ENCODE measurements at places on chromosomes 13 and 19.
A peak's percentile ranks its signal among the peaks of the same experiment; 100 is the strongest.

DNA sequence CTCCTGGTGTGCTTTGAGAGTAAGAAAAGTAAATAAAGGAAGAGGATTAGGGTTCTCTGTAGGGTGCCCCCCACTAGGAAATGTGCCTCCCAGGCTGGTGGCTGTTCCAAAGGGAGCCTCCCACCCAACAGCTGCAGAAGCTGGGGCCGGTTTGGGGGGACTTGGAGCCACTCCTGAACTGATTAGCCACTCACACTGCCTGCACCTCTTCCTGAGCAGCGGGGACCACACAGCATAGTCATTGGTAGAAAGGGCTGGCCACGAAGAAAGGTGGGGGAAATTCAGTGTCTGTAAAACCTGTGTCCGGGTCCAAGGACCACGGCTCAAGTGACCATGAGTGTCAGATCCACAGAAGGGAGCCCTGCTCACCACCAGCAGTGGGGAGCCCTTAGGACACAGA, 55.6 kb downstream of the SPACA7 start:
- DNase-seq = no peak

DNA sequence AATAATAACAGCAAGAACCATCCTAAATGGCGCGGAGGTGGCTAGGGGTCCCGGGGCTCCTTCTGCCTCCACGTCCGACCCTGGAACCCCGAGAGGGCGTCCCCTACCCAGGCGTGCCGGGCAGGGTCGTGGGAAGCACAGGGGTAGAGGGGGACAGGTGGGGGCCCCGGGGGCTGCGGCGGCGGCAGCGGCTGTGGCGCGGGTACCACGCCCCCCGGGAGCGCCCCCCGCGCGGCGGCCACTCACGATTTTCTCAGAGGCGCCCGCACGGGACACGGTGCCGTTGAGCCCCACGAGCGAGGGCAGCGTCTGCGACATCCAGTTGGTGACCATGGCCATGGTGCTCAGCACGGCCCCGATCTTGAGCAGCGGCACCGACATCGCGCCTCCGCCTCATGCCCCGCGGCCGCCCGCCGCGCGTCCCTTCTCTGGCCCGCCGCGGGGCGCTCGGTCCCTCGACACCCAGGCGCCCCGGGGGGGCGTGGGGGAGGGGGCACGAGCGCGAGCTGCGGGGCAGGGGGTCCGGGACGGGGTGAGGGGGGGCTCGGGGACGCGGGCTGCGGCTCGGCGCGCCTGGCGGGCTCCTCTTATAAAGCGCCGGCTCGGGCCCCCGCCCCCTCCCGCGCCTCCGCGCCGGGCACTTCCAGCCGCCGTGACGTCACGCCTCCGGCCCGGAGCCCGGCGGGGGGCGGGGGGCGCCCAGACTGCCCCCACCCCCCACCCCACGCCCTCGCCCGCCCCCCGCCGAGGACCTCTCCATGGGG, 22.9 kb downstream of the OLFM2 start:
- DNase-seq = no peak

DNA sequence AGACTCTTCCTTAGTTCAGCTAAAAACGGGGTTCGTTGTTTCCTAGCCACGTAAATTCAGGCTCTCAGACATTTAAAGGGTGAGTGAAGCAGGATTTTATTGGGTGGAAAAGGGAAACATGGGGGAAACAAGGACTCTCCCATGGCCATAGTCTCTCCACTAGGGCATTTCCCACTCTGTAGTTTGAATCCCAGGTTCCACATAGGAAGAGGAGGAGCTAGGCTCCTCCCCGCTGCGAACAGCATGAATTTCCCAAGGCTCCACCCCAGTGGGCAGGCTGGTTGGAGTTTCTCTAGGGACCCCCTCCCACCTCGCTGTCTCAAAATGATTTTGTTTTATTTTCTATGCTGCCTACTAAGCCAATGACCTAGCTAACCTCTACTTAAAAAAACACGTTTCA, 2170.8 kb upstream of the PCDH20 start:
- no peak for DNase-seq

GRCh38 chr13:37748913-37749312, 120.7 kb downstream of the TRPC4 start:
- DNase-seq = no peak

- no peak for DNase-seq
Observed at GRCh38 chr13:92512852-92513251, 713.8 kb upstream of the GPC6 start.

DNA sequence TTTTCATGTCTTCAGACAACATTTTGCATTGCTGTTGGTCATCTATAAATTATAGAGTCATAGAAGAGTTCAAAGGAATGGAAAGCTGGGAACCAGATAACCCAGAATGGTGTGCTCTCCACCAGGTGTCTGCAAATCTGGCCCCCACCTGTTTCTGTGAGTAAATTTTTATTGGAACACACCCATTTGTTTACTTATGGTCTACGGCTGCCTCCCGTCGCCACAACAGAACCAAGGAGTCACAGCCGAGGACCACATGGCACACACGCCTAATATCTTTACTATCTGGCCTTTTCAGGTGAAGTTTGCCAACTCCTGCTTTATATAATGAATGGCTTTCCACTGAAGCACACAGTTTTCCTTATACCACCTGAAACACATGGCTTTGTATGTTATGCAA, 58.2 kb downstream of the EFNB2 start:
- DNase-seq = no peak

DNA sequence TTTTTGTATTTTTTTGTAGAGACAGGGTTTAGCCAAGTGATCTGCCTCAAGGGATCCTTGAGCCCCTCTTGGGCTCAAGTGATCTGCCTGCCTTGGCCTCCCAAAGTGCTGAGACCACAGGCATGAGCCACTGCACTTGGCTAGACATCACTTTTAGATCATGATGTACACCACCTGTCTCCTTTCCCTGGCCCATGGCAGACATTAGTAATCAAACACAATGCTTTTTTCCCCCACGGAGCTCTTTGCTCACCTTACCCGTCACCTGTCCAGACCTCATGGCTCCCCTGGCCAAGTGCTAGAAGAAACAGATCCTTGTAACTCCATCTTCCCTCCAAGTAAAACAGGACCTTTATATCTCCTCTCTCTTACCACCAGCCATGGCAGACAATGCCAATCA, 18.4 kb downstream of the NUMBL start:
- no peak for DNase-seq

DNA sequence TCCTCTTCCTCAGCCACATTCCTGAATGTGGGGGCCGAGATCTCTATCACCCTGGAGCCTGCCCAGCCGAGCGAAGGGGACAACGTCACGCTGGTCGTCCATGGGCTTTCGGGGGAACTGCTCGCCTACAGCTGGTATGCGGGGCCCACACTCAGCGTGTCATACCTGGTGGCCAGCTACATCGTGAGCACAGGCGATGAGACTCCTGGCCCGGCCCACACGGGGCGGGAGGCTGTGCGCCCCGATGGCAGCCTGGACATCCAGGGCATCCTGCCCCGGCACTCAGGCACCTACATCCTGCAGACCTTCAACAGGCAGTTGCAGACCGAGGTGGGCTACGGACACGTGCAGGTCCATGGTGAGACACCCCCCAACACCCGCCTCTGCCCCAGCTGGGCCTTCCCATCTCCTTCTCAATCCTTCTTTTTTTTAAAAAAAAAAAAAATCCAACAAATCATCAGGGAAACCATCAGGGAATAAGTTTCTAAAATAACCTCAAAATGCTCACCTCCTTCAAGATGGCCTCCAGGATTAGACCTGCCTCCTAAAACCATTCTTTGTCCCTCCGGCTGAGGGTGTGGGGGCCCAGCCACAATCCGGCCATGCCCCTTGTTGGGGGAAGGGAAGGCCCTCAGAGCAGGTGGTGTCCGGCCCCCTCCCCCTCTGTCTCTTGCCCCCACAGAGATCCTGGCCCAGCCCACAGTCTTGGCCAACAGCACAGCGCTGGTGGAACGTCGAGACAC, 4.6 kb downstream of the CEACAM16 start:
- DNase-seq = no peak

DNA sequence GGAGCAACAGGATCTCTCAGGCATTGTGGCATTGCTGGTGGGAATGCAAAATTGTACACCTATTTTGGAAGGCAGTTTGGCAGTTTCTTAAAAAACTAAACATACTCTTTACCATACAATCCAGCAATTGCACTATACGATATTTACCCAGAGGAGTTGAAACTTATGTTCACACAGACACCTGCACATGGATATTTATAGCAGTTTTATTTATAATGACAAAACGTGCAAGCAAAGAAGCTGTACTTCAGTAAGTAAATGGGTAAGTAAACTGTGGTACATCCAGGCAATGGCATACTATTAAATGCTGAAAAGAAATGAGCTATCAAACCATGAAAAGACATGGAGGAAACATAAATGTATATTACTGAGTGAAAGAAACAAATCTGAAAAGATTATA, 71.6 kb upstream of the UBAC2 start:
- DNase-seq = no peak

GRCh38 chr13:32642858-32643257, 56.6 kb downstream of the PDS5B start:
- DNase-seq = no peak

- DNase-seq = no peak
Observed at GRCh38 chr19:17671906-17672305, 16.2 kb downstream of the UNC13A start.

DNA sequence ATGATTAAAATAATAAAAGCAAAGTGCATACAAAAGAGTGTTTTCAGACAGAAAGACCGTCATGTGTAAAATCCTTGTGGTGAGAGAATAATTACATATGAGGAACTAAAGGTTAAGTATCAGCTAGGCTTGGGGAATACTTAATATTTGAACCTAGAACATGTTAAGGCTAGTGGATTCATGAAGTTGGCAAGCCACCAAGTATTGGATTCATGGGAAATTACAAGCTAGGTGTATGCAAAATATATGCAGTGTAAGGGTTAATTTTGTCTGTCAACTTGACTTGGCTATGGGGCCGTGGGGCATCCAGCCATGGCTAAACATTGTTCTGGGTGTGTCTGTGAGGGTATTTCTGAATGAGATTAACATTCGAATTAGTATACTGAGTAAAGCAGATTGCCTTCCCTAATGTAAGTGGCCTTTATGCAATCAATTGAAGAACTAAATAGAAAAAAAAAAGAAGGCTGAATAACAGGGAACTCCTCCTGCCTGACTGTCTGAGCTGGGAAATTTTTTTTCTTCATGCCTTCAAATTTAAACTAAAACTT, 533.5 kb upstream of the KLF12 start:
- no peak for DNase-seq

GRCh38 chr19:43534816-43535761, 2.1 kb downstream of the ZNF575 start:
- peak; percentile 32 for DNase-seq

- DNase-seq = no peak
Observed at GRCh38 chr19:7333198-7334118, 15.3 kb upstream of the ARHGEF18 start.
